ENCODE measurements at places on chromosomes 3 and 15. TPM values are rescaled to one million over a fixed set of nuclear protein-coding genes. Genes with fewer than 3 reads are reported as not detected.

GRCh38 chr3:45269952-45270351 lies 43.9 kb upstream of the TMEM158 start:
- no peak for ATAC-seq

Gene CCR3
- total RNA-seq = not detected

Gene GOLGA8T
- total RNA-seq = not detected

Gene GREM1
- total RNA-seq = 64.8 TPM

Gene VWA5B2
- not detected for total RNA-seq

DNA sequence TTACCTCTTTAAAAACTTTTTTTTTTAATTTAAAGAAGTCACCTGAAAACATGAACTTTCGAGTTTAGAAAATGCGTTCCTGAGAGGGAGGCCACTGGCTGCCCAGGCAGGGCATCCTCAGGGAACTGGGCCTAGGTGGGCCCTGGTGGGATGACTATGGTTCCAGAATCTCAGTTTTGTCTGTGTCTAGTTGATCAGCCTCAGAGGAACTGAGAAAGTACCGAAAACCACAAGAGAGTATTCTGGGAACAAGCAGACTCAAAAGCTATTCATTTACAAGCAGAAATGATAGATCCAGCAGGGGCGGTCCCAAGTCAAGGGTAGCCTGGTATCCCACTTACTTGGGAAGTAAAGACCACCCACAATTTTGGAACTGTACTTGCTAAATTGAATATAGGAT lies 10.5 kb downstream of the WWTR1 start:
- no peak for ATAC-seq

Gene ABCC5
- 16.2 TPM for total RNA-seq

DNA sequence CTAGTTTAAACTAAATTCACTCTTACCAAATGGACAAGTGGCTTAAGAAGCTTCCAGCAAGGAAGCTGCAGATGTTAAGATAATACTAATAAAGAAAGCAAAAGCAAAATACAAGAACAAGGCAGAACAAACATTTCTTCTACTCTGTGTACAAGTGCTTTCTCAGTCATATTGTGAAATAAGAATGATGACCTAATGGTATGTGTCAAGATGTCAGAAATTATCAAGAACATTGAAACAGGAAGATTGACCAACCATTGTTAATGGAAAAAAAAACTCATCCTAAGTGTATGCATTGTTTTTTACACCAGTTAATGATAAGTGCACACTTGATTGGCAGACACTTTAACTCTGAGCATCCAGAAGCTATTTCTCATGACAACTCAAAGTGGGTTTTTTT lies 65.4 kb upstream of the P2RY1 start:
- no peak for ATAC-seq

Gene TNNC1
- total RNA-seq = 4.6 TPM

- no peak for ATAC-seq
Observed at GRCh38 chr3:181487236-181487978, 224.3 kb upstream of the SOX2 start.

GRCh38 chr3:110126065-110126464 lies 788.7 kb upstream of the DPPA4 start:
- no peak for ATAC-seq
